Pancreas (tissue), 10 donors: ENCODE measurements at places on chromosomes 4 and X.

DNA sequence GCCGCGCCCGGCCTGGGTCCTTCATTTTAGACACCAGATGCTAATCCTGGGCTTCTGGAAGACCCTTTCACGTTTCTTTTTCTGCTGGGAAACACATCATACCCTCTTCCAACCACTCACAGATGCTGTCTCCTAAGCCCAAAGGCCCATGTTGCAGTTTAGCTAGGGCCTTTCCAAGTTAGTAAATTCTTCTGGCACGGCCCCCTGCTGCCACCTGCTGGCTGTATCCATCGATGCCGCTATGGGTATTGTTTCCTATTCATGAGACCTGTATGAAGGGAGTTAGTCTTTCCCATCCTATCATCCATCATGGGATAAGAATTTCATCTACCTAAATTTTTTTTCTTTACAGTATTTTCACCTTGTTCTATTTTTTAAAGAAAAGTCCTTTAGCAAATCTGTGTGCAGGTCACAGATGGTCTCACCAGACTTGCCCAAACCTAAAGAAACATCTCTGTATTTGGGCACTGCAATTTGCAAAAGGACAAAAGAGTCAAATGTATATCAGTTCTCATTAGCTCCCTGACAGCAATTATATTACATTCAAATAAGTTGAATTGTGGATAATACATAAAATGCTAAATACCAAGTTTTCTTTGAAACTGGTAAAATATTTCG, 37.8 kb upstream of the SLC9A7 start:
- DNase-seq, result peak; percentile 88
- no peaks in the 10 kb centered on the region for H3K36me3 ChIP-seq
- H3K4me3 ChIP-seq, result no peak overlapping the region
- H3K4me1 ChIP-seq, result peaks cover 4% of the 10 kb centered on the region
- no peak overlapping the region for H3K27ac ChIP-seq
- H3K27me3 ChIP-seq, result no peaks in the 10 kb centered on the region

GRCh38 chr4:121168446-121169281, 4.5 kb upstream of the TNIP3 start:
- H3K36me3 ChIP-seq, result no peaks in the 10 kb centered on the region
- no peaks in the 10 kb centered on the region for H3K4me1 ChIP-seq
- no peaks in the 10 kb centered on the region for H3K27me3 ChIP-seq
- no peak overlapping the region for H3K27ac ChIP-seq
- no peak for DNase-seq

DNA sequence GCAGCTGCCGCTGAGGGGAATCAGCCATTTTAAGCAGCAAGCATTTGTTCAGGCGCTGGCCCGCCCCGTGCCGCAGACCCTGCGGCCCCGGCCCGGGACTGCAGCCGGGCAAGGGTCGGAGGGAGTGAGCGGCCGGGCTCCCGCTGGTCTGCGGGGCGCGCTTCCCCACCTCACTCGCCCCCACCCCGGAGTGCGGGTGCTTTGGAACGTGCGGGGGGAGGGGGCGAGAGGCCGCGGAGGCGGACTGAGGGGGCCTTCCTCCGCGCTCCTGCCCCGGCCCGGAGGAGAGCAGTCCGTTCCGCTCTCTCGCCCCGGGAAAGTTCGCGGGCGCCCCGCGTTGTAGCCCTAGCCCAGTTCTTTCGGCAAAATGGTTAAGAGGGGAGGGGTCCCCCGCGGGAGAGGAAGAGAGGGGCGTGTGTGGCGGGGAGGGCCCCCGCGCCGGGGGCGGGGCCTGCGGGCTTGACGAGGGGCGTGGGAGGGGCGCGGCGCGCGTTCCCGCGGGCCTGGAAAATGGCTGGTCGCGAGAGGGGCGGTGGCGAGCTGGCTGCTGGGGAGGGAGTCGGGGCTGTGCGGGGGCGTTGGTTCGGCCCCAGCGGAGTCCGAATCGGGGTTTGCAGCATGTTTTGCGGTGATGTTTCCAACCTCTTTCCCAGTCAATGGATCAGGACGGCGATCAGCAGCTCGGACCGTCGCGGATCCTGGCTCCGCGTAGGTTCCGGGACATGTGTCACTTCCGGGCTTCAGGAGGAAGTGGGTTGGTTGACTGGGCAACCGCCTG, 942 bp downstream of the ING2 start:
- H3K36me3 ChIP-seq, result no peaks in the 10 kb centered on the region
- H3K4me1 ChIP-seq, result peaks cover 20% of the 10 kb centered on the region
- no peaks in the 10 kb centered on the region for H3K27me3 ChIP-seq
- DNase-seq, result peak; percentile 84
- H3K4me3 ChIP-seq, result peak overlapping the region; percentile 99

- H3K4me1 ChIP-seq, result peaks cover 4% of the 10 kb centered on the region
- no peaks in the 10 kb centered on the region for H3K36me3 ChIP-seq
Observed at GRCh38 chr4:187362937-187363857, 632.4 kb upstream of the ZFP42 start.

GRCh38 chr4:147057611-147058190, 112.0 kb upstream of the TTC29 start:
- no peak for DNase-seq
- H3K4me3 ChIP-seq, result peak overlapping the region; percentile 11
- no peaks in the 10 kb centered on the region for H3K36me3 ChIP-seq
- no peaks in the 10 kb centered on the region for H3K27me3 ChIP-seq
- H3K27ac ChIP-seq, result no peak overlapping the region

DNA sequence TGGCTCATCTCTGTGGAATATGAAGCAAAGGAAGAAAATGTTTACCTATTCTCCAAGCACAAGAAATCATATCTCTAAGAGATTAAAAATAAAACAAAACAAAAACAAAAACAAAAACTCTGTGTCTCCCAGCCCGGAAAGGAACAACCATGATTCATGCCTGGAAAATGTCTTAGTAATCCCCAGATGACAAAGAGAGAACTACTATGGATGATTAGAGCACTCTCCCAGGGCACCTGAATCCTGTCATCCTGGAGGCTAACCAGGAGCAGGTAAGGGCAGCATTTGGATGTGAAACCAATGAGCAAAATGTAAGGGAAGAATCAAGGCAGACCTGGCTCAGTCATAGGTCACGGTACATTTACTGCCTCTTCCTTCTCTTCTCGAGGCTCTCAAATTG, 1.7 kb upstream of the AKAP4 start:
- no peak overlapping the region for H3K4me3 ChIP-seq
- no peak overlapping the region for H3K27ac ChIP-seq
- no peak for DNase-seq
- no peaks in the 10 kb centered on the region for H3K4me1 ChIP-seq
- H3K36me3 ChIP-seq, result no peaks in the 10 kb centered on the region
- no peaks in the 10 kb centered on the region for H3K27me3 ChIP-seq

GRCh38 chr4:24730256-24731001, 64.9 kb upstream of the SOD3 start:
- no peaks in the 10 kb centered on the region for H3K4me1 ChIP-seq
- H3K27me3 ChIP-seq, result no peaks in the 10 kb centered on the region
- H3K4me3 ChIP-seq, result no peak overlapping the region
- no peak overlapping the region for H3K27ac ChIP-seq

- H3K4me1 ChIP-seq, result no peaks in the 10 kb centered on the region
- no peak for DNase-seq
- H3K27ac ChIP-seq, result no peak overlapping the region
- no peaks in the 10 kb centered on the region for H3K27me3 ChIP-seq
Observed at GRCh38 chrX:54166915-54167314, 16.1 kb downstream of the FAM120C start.

GRCh38 chr4:76012388-76012801, 5.1 kb upstream of the CXCL9 start:
- H3K27me3 ChIP-seq, result no peaks in the 10 kb centered on the region
- no peak overlapping the region for H3K27ac ChIP-seq
- no peak overlapping the region for H3K4me3 ChIP-seq
- no peaks in the 10 kb centered on the region for H3K4me1 ChIP-seq
- no peak for DNase-seq

- no peaks in the 10 kb centered on the region for H3K4me1 ChIP-seq
- H3K27ac ChIP-seq, result no peak overlapping the region
- DNase-seq, result no peak
- no peaks in the 10 kb centered on the region for H3K36me3 ChIP-seq
- no peaks in the 10 kb centered on the region for H3K27me3 ChIP-seq
Observed at GRCh38 chr4:40909363-40909876, 159.7 kb downstream of the NSUN7 start.

GRCh38 chr4:20682853-20683252, 17.4 kb upstream of the PACRGL start:
- H3K36me3 ChIP-seq, result no peaks in the 10 kb centered on the region
- H3K27me3 ChIP-seq, result no peaks in the 10 kb centered on the region
- H3K27ac ChIP-seq, result no peak overlapping the region
- no peaks in the 10 kb centered on the region for H3K4me1 ChIP-seq
- no peak for DNase-seq
- no peak overlapping the region for H3K4me3 ChIP-seq

DNA sequence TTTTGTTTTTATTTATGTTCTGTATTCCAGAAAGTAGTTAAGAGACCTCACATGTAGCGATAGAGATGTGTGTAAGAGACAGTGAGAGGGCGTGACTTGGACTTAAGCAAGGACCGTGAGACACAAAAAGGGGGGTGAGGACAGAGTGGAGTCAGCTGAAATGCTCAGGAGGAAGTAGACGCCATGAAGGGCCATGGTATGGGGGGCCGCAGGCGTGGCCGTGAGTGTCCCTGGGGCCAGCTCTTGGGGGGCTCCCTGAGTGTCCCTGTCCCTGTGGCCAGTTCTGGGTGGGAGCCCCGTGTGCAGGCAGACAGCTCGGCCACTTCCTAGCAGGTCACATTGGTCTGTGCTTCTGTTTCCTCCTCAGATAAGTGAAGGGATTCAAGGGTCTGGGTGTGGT, 23.0 kb upstream of the MSANTD1 start:
- H3K4me1 ChIP-seq, result no peaks in the 10 kb centered on the region
- peak overlapping the region; percentile 8 for H3K27ac ChIP-seq
- H3K36me3 ChIP-seq, result peaks cover 78% of the 10 kb centered on the region
- no peak for DNase-seq
- H3K27me3 ChIP-seq, result no peaks in the 10 kb centered on the region

GRCh38 chr4:73341454-73341853, 62.6 kb upstream of the ALB start:
- H3K27ac ChIP-seq, result no peak overlapping the region
- H3K27me3 ChIP-seq, result no peaks in the 10 kb centered on the region
- no peak overlapping the region for H3K4me3 ChIP-seq
- DNase-seq, result no peak
- peaks cover 13% of the 10 kb centered on the region for H3K4me1 ChIP-seq

GRCh38 chrX:152903589-152903988, 5.7 kb downstream of the ZNF185 start:
- DNase-seq, result no peak
- no peak overlapping the region for H3K27ac ChIP-seq
- H3K4me3 ChIP-seq, result no peak overlapping the region
- H3K4me1 ChIP-seq, result no peaks in the 10 kb centered on the region
- H3K27me3 ChIP-seq, result no peaks in the 10 kb centered on the region

GRCh38 chrX:118595501-118596042, 100.0 kb downstream of the DOCK11 start:
- H3K4me3 ChIP-seq, result no peak overlapping the region
- DNase-seq, result no peak
- H3K4me1 ChIP-seq, result no peaks in the 10 kb centered on the region
- H3K36me3 ChIP-seq, result no peaks in the 10 kb centered on the region
- H3K27me3 ChIP-seq, result no peaks in the 10 kb centered on the region

DNA sequence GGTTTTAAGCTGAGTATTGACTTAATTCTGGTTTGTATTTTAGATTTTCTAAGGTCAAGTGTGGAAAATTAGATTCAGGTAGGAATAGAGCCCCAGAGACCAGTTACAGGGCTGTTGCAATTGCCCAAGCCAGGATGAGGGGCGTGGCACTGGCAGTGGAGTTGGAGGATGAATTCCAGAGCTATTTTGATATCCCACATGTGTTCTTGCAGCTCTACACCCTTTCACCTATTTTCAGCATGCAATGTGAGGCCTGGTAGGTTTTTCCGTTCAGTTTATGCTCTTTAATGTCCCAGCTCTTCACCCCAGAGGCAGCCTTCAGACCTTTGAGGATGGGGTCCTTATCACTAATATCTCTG, 17.9 kb upstream of the OGT start:
- DNase-seq, result no peak
- no peak overlapping the region for H3K4me3 ChIP-seq
- no peaks in the 10 kb centered on the region for H3K27me3 ChIP-seq
- H3K4me1 ChIP-seq, result no peaks in the 10 kb centered on the region
- H3K36me3 ChIP-seq, result no peaks in the 10 kb centered on the region

DNA sequence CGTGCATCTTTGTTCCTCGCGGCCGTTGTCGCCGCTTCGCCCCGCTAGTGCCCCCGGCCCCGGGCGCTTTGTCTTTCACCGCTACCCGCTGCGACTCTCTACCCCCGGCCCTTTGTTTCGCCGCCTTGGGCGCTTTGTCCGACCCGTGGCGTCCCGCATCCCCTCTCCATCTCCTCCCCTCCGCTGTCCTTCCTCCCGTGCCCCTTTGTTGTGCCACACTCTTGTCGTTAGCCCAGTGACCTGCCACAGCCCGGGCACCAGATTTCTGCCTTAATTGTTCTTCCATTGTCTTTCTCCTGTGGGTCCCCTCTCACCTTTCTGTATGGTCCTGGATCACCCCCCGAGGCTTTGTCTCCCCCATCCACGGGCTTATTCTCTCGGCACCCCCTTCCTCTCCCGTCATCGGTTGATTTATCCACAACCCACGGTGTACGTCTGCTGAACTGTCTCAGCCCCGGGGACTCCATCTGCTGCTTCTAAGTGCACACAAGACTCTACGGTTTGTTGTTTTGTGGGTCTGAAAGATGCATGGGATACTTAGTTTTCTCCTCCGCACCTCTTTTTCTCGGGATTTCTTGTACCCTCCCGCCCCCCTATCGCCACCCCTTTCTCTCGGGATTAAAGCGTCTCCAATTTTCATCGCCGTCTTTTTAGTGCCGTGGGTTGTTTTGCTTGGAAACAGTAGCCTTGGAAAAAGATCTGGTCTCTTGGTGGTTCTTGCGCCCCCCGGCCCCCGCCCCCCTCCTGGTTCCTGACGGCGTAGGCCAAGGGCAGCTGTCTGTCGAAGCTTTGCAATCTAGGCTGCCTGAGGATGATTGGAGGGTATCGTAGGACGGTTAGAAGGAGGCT, 783 bp downstream of the RBPJ start:
- peaks cover 19% of the 10 kb centered on the region for H3K4me1 ChIP-seq
- H3K36me3 ChIP-seq, result no peaks in the 10 kb centered on the region
- H3K27me3 ChIP-seq, result no peaks in the 10 kb centered on the region
- peak overlapping the region; percentile 90 for H3K27ac ChIP-seq
- DNase-seq, result peak; percentile 40

DNA sequence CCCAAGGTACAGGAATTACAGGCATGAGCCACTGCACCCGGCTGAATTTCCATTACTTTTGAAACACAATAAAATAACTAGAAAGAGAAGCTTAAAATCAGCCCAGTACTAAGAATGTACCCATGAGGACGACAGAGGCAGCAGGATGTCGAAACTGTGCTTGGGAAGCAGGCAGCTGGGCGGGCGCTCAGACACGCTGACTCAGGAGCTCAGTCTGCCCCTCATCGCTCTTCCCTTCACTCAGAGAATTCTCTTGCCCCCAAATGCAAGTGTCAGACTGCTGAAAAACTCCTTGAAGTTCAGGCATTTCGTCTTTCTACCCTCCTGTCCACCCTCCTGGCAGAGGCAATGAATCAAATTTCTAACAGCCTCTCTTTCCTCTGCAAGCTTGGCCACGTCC, 41.0 kb upstream of the CDKN2AIP start:
- no peak overlapping the region for H3K27ac ChIP-seq
- H3K4me3 ChIP-seq, result no peak overlapping the region
- H3K27me3 ChIP-seq, result no peaks in the 10 kb centered on the region
- H3K36me3 ChIP-seq, result no peaks in the 10 kb centered on the region

GRCh38 chr4:181966104-181966551, 277.1 kb upstream of the TENM3 start:
- DNase-seq, result no peak
- H3K4me1 ChIP-seq, result no peaks in the 10 kb centered on the region
- no peak overlapping the region for H3K27ac ChIP-seq
- H3K36me3 ChIP-seq, result no peaks in the 10 kb centered on the region

- no peaks in the 10 kb centered on the region for H3K27me3 ChIP-seq
- H3K4me1 ChIP-seq, result no peaks in the 10 kb centered on the region
- H3K36me3 ChIP-seq, result no peaks in the 10 kb centered on the region
- H3K27ac ChIP-seq, result no peak overlapping the region
- H3K4me3 ChIP-seq, result no peak overlapping the region
- no peak for DNase-seq
Observed at GRCh38 chr4:111991163-111991562, 154.1 kb upstream of the FAM241A start.
